Stomach (tissue), 19 donors: ENCODE measurements at places on chromosomes 5 and 9. TPM values are rescaled to one million over a fixed set of nuclear protein-coding genes. Genes with fewer than 3 reads are reported as not detected.
A peak's percentile ranks its signal among the peaks of the same experiment; 100 is the strongest.

DNA sequence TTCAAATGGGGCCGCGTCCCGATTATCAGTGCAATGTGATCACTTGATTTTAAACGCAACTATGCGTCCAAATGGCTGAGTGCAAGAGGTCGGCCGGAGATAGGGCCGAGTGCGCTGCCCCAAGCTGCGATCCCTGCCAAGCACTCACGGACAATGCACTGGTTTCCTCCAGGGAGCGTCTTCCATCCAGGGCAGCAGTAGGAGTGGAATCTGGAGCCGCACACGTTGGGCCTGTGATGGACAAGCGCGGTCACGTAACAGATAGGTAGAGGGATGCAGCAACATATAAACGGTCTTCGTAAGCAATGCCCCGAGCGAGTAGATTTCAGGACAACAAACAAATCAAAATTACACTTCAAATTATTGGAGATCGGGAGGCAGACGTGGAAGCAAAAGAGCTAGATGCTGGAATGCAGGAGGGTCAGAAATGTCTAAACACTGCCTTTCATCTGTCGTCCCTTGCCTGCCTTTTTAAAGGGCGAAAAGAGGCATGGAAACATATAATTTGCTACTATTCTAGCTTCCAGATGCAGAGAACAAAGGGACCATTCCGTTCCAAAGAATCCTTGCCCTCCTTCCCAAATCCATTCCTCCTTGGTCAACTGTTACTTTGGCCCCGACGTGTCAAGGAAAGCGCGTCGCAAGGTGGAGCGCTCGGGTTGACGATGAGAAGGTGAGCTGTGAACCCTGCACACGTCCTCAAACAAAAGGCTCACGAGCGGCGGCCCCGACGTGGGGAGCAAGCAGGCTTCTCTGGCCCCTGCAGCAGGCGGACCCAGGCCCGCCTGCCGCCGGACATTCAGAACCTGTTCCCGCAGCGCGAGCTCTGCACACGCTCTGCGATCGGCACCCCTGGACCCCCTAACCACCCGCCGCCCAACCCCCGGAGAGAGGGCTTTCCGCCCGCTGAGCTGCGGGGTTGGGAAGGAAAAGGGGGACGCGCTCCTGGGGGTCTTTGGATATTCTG, 1.5 kb downstream of the FBN2 start:
- H3K36me3 ChIP-seq, result no peaks in the 10 kb centered on the region
- peaks cover 26% of the 10 kb centered on the region for H3K4me1 ChIP-seq
- H3K27me3 ChIP-seq, result peaks cover 35% of the 10 kb centered on the region
- peak overlapping the region; percentile 62 for H3K4me3 ChIP-seq

GRCh38 chr9:135239769-135240141, 152.3 kb downstream of the OLFM1 start:
- peaks cover 6% of the 10 kb centered on the region for H3K4me1 ChIP-seq
- no peak overlapping the region for H3K4me3 ChIP-seq
- H3K27ac ChIP-seq, result no peak overlapping the region
- no peak for DNase-seq
- peaks cover 24% of the 10 kb centered on the region for H3K27me3 ChIP-seq

The THBS4 gene
- not detected for total RNA-seq

- H3K4me1 ChIP-seq, result peaks cover 30% of the 10 kb centered on the region
- no peaks in the 10 kb centered on the region for H3K36me3 ChIP-seq
- H3K27me3 ChIP-seq, result no peaks in the 10 kb centered on the region
- H3K27ac ChIP-seq, result no peak overlapping the region
- DNase-seq, result no peak
- no peak overlapping the region for H3K4me3 ChIP-seq
These were observed 40.7 kb downstream of the HRH2 start for GRCh38 chr5:175698401-175699115.

GRCh38 chr5:107099506-107099905, 571.2 kb downstream of the EFNA5 start:
- no peak overlapping the region for H3K27ac ChIP-seq
- no peaks in the 10 kb centered on the region for H3K27me3 ChIP-seq
- H3K4me1 ChIP-seq, result no peaks in the 10 kb centered on the region
- no peaks in the 10 kb centered on the region for H3K36me3 ChIP-seq

DNA sequence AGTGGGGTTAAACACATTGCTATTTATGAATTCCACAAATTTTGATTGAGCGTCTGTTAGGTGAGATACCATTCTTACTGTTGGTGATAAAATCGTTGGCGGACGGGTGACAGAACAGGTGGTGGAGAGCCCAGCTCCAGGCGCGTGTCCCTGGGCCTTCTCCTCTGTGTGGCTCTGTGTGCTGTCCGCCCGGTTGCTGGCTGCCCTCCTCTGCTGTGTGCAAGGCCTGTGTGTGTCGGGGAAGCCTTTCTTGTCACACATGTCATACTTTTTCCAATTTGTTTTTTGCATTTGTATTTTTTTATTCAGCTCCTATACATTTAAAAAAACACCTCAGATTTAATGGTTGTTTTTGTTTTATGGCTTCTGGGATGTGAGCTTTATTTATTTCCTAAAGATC, 33.9 kb downstream of the TENT4A start:
- no peaks in the 10 kb centered on the region for H3K27me3 ChIP-seq
- peaks cover 10% of the 10 kb centered on the region for H3K4me1 ChIP-seq
- peaks cover 86% of the 10 kb centered on the region for H3K36me3 ChIP-seq

- DNase-seq, result no peak
- no peak overlapping the region for H3K27ac ChIP-seq
These were observed 1823.9 kb upstream of the CDH9 start for GRCh38 chr5:28862137-28862859.

The SPAG8 gene
- 1.7 TPM for total RNA-seq

DNA sequence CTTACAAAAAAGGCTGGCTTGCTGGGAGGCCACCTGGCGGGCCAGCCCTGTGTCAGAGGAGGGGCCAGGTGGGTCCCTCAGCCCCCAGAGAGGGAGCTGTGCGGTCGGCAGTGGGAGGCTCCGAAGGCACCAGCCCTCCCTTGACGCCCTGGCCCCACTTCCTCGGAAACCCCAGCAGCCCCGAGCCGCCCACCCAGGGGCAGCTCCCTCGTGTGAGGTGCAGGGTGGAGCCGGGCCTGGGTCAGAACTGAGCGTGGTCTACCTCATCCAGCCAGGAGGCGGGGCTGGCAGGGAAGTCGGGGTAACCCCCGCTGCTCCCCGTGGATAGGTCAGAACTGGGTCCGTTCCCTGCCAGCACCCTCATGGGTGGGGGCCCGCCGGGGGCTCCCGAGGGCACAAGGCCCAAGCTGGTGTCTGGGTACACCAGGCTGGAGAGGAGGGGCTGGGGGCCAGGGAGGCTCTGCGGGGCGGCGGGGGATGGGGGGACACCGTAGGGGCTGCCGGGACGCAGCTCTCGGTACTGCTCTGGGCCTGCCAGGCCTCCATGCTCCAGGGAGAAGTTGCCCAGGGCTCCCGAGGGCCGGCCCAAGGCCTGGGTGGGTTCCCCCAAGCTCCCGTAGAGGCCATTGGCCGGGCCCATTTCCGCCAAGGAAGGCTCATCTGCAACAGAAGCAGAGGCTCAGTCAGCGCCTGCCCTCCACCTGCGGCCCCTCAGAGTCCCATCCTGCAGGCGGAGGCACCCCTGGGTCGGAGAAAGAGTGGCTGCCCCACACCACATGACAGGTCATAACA, 7.6 kb downstream of the LHX3 start:
- H3K27ac ChIP-seq, result no peak overlapping the region
- no peak overlapping the region for H3K4me3 ChIP-seq
- no peaks in the 10 kb centered on the region for H3K36me3 ChIP-seq
- no peak for DNase-seq
- H3K4me1 ChIP-seq, result peaks cover 39% of the 10 kb centered on the region

DNA sequence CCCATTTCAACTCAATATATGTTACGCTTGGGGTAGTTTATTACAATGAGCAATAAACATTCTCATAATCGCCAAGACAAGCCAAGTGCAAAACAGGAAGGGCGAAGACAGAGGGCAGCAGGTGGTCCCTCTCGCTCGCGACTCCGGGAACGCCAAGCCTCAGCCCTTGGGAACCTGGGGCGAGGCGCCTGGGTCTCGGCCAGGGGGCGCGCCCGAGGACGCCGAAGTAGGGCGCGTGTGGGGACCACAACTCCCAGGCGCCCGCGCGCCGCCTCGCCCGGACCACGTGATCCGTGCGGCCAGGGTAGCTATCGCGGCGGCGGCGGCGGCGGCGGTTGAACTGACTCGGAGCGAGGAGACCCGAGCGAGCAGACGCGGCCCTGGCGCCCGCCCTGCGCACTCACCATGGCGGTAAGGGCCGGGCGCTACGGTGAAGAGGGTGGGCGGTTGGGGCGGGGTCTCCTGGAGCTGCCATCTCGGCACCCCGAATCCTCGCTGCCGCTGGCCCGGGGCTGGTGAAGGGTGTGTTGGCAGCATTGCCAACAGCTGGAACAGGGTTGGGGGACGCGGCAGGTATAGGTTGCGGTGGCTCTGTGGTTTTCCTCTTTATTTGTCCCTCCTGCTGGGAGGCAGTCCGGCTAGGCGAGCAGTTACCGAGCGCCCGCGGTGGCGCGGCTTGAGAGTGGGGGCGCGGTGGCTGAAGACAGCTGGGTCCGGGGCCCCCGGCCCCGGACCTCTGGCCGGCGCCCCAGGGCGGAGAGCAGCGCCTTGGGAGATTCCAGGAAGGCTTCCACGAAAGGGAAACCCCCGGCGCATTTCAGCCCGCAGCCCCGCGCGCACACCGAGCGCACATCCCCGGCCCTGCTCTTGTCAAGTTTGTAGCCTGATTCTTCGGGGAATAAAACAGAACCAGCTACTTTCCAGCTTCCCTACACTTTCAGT, at the start of gene SLC31A2:
SLC31A2 (plus strand) TSS at position 338 of the 942 bp plus-strand sequence; CDS start at position 406, 68 bp downstream.
- peak; percentile 96 for DNase-seq
- H3K36me3 ChIP-seq, result no peaks in the 10 kb centered on the region
- peak within 1 kb of the TSS; percentile 85 for H3K27ac ChIP-seq
- peaks cover 49% of the 10 kb centered on the region for H3K4me1 ChIP-seq

The OTP gene
- not detected for total RNA-seq

DNA sequence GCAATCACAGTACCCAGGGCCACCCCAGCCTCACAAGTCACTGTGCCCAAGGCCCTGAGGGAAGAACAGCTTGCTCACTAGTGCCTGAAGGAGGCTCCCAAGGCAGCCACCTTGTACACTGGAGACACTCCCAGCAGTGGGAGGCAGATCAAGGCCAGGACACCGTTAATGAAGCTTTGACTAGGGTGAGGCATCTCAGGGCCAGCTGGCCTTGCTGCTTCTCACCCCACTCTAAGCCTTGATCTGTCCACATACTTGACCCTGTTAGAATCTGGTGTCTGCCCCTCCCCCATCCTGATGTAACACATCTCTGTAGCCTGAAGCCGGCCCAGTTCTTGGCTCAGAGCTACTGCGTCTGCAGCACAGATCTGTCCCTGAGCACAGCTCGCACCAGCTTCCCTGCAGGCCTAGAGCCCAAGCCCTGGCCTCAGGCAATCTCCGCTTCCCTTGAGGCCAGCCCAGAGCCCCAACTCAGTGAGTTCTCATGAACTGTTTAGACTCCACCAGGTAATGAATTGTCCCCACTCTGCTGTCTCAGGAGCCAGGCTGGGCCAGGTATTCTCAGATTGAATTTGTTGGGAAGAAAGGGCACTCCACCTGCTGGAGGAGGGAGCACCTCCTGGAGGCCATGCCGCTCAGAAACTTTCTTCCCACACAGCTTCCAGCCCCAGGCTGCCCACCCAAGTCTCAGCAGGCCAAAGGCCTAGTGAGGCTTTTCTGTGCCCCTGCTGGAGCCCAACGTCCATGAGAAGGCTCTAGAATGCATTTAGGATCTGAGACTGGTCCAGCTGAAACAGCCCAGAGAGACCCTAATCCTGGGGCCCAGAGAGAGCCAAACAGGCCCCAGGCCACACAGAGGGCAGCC, 13.4 kb upstream of the JADE2 start:
- H3K4me1 ChIP-seq, result peaks cover 25% of the 10 kb centered on the region
- H3K36me3 ChIP-seq, result no peaks in the 10 kb centered on the region
- no peaks in the 10 kb centered on the region for H3K27me3 ChIP-seq
- peak overlapping the region; percentile 69 for H3K27ac ChIP-seq
- DNase-seq, result peak; percentile 70

DNA sequence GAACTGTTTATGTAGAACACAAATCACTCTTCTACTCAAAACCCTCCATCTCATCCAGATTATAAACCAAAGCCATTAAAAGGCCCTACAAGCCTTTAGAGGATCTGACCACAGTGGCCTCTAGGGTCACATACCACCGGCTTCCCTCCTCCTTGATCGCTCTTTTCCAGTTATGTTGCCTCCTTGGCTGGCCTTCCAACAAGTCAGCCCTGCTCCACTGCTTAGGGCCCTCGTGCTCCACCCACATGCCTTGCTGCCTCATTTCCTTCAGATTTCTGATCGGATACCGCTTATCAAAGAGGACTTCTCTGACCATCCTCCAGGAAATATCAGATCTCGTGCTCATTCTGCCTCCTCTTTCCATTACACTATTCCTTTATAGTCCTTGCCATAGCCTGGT, 139.4 kb upstream of the RAI14 start:
- no peaks in the 10 kb centered on the region for H3K36me3 ChIP-seq
- H3K27me3 ChIP-seq, result no peaks in the 10 kb centered on the region
- DNase-seq, result no peak

DNA sequence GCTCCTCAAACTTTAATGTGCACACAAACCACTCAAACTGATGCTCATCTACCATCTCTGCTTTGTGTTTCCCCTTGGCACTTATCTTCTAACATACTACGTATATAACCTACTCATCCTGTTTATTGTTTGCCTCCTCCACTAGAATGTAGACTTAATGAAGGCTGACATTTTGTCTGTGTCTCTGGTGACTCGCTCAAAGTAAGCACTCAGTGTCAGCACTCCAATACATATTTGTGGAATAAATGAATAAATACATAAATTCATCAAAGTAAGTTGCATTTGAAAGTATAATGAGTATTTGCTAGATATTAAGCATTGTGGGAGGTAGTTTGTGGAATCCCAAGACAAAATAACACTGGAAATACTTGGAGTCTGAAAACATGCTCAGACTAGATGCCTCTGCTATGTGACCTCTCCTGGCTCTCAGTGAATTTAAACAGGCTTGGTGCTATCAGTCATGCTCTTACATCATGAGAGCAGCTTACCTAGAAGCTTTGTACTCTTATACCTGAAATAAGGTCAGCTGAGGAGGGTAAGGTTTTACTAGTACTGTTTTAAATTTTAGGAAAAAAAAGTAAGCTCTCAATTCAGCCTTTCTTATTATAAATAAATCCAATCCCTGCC, 37.0 kb upstream of the RANBP6 start:
- H3K27ac ChIP-seq, result no peak overlapping the region
- no peaks in the 10 kb centered on the region for H3K36me3 ChIP-seq
- H3K4me1 ChIP-seq, result no peaks in the 10 kb centered on the region
- no peaks in the 10 kb centered on the region for H3K27me3 ChIP-seq

DNA sequence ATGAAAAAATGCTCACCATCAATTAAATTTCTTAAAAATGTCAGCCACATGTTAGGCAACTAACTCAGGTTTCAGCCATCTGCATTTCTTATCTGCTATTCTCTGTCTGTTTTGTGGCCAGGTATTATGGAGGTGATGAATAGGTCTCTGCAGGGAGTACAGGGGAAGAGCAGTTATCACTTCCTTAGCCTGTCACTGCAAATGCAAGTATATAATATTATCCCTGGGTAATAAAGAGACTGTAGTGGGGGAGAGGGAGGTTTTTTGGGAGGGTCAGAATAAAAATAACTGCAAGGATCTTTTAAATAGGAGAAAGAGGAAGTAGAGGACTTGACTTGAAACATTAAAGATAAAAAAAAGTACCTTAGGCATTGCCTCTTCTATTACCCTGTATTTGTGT, 49.6 kb upstream of the PTGER4 start:
- no peaks in the 10 kb centered on the region for H3K36me3 ChIP-seq
- no peaks in the 10 kb centered on the region for H3K27me3 ChIP-seq
- H3K4me1 ChIP-seq, result no peaks in the 10 kb centered on the region
- no peak overlapping the region for H3K27ac ChIP-seq

- no peaks in the 10 kb centered on the region for H3K4me1 ChIP-seq
- no peak overlapping the region for H3K27ac ChIP-seq
- no peak overlapping the region for H3K4me3 ChIP-seq
- no peaks in the 10 kb centered on the region for H3K27me3 ChIP-seq
- H3K36me3 ChIP-seq, result no peaks in the 10 kb centered on the region
- no peak for DNase-seq
These were observed 117.2 kb upstream of the PHYKPL start for GRCh38 chr5:178349625-178350353.

The KIF20A gene
- total RNA-seq, result 7.9 TPM
